ENCODE measurements at places on chromosomes 7 and 10.

- no peak for DNase-seq
Observed at GRCh38 chr7:70505886-70506285, 626.1 kb upstream of the GALNT17 start.

GRCh38 chr7:139594911-139595476, 71.5 kb downstream of the CLEC2L start:
- no peak for DNase-seq

- DNase-seq: peak; percentile 73
Observed at GRCh38 chr7:87416682-87417587, 58.5 kb downstream of the ABCB4 start.

GRCh38 chr7:5050676-5051075, 5.0 kb downstream of the RBAK start:
- no peak for DNase-seq

GRCh38 chr7:1017586-1018333, 26.6 kb upstream of the GPR146 start:
- DNase-seq: no peak

DNA sequence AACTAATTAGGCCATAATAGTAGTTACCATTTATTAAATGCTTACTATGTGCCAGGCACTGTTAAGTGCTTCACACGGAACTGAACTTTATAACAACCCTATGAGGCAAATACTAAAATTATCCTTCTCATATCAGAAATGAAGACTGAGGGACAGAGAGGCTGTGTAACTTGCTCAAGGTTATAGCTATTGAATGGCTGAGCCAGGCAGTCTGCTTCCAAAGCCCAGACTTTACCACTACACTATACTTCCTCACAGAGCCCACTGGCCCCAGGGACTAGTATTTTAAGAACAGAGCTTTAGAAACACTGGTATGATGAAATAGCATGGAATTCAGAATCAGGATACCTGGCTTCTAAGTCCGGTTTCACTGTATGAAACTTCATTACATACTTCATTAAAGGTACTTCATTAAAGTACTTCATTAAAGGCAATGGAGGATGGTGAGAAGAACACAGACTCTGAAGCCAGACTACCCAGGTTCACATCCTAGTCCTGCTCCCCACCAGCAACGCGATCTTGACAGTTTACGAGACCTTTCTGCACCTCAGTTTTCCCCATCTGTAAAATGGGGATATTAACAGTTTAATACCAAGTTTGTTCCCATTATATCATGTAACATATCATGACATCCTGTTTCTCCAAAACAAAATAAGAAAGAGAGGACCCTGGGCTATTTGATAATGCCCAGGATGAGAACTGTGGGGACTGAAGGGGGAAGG, 19.6 kb downstream of the ANXA11 start:
- no peak for DNase-seq

GRCh38 chr10:79246606-79247275, 100.5 kb upstream of the PPIF start:
- DNase-seq: no peak

GRCh38 chr7:124784879-124785818, 19.6 kb upstream of the GPR37 start:
- peak; percentile 31 for DNase-seq

GRCh38 chr7:133431134-133431724, 178.4 kb downstream of the EXOC4 start:
- DNase-seq: no peak

DNA sequence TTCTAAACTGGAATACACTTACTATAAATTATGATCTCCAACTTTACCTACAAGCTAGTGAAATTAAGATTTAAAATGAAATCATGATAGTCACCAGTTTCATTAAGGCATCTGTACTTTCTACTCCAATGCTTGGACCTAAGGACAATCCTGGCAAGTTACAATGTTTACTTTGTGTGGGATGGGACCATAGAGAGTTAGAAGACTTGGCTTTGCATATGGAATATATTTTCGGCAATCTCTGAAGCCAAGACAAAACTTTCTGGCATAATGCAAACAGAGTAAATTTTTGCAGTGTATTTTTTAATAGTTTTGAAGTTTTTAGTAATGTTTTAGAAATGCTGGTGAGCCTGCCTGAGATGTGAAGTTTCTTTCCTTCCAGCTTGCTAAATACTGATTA, 248.9 kb downstream of the ABCA13 start:
- DNase-seq: no peak

- peak; percentile 15 for DNase-seq
Observed at GRCh38 chr10:47176903-47177868, 122.8 kb upstream of the GDF10 start.

DNA sequence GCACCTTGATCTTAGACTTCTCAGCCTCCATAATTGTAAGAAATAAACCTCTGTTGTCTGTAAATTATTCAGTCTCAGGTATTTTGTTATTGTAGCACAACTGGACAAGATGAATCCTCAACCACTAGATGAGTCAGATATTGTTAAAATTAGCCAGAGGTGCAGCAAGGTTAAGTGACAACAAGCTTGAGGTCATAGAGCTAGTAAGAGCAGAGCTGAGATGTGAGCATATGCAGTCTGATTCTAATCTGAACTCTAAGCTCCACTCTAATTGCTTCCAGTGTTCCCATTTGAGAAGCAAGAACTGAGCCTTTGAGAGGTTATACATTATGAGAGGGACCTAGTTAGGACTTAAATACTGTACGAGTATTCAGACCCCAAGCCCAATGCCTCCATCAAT, 93.1 kb downstream of the FZD1 start:
- DNase-seq: no peak

DNA sequence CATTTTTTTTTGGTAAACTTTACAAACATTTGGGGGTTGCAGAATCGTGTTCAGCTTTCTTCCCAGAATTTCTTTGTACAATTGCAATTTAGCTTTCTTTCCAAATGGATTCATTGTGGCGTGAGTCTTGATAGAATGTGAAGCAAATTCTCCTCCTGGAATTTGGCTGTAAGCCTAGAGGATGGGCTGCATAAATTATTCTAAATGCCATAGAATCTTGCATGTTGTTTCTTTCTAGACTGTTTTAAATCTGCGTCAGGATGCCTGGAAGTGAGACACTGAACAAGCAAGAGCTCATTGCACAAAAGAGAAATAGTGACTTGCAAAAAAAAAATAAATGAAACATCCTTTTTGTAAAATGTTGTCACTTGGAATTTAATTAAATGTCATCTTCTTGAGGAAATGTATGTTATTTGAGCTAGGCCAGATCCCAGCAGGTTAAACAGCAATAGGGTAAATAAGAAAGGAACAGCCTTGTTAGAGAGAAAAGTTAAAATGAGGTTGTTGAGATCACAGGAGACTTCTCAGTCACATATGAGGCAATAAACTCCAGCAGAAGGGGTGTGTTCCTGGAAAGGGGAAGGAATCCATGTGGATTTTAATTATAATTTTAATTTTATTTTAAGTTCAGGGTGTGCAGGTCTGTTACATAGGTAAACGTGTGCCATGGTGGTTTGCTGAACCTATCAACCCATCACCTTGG, 483.0 kb downstream of the PLXDC2 start:
- DNase-seq: no peak

- no peak for DNase-seq
Observed at GRCh38 chr7:25067726-25068501, 57.1 kb downstream of the CYCS start.

DNA sequence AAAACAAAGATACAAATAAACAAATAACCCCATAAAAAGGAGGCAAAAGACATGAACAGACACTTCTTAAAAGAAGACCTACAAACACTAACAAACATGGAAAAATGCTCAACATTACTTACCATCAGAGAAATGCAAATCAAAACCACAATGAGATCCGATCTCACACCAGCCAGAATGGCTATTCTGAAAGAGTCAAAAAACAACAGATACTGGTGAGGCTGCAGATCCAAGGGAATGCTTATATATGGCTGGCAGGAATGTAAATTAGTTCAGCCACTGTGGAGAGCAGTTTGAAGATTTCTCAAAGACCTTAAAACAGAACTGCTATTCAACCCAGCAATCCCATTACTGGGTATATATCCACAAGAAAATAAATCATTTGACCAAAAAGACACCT, 80.4 kb upstream of the NRP1 start:
- DNase-seq: no peak

DNA sequence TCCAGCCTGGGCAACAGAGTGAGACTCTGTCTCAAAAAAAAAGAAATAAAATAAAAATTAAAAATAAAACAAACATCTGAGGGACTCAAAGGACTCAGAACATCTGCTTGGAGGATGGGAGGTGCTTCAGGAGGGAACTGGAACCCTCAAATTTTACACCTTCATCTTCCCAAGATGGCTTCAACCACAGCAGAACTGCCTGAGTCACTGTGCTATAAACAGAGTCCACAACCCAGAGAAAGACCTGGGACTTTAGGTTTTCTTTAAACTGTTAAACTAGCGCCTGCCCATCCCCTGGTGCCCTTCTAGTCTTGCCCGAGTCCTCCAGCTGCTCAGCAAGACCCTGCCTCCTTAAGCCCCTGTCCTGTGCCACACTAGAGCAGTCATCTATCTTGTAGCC, 40.8 kb downstream of the RGS10 start:
- DNase-seq: no peak

DNA sequence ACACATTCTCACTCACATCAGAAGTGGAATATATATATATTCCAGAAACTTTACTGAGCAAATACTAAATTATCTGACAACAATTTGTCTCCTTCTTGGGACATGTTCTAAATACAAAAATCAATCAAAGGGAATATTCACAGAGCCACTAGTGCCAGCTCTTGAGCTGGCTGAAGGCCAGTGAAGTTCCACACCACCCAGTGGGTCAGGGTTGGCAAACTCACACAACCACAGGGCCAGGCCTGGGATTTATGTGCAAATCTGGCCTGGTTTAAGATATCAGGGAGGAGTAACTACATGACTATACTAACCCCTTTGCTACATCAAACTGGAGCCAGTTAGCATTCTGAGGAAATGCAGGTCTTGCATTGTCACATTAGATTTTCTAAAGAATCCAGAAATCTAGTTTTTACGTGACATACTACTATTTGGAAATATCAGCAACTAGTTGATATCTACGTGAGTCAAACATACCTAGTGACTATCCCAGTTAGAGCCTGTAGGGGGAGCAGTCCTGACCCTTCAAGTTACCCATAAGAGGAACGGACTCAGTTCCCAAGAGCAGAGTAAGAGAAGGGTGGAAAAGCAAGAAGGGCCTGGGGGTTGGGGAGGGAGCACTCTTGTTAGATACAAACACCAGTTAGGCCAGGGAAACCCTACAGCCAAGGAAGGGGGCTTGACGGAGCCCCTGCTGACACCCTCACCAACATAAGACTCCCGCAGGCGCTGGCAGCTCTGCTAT, 600.4 kb downstream of the KCNMA1 start:
- DNase-seq: no peak

- DNase-seq: peak; percentile 89
Observed at GRCh38 chr10:615583-616152, 73.8 kb downstream of the DIP2C start.

- DNase-seq: no peak
Observed at GRCh38 chr7:151449990-151450389, 10.0 kb upstream of the CRYGN start.

GRCh38 chr10:35949811-35950211, 307.7 kb upstream of the FZD8 start:
- DNase-seq: no peak

- no peak for DNase-seq
Observed at GRCh38 chr7:33300131-33300530, 170.8 kb downstream of the BBS9 start.

- peak; percentile 12 for DNase-seq
Observed at GRCh38 chr7:55020466-55020871, 1.7 kb downstream of the EGFR start.

GRCh38 chr10:125547010-125547650, 135.8 kb downstream of the TEX36 start:
- no peak for DNase-seq

DNA sequence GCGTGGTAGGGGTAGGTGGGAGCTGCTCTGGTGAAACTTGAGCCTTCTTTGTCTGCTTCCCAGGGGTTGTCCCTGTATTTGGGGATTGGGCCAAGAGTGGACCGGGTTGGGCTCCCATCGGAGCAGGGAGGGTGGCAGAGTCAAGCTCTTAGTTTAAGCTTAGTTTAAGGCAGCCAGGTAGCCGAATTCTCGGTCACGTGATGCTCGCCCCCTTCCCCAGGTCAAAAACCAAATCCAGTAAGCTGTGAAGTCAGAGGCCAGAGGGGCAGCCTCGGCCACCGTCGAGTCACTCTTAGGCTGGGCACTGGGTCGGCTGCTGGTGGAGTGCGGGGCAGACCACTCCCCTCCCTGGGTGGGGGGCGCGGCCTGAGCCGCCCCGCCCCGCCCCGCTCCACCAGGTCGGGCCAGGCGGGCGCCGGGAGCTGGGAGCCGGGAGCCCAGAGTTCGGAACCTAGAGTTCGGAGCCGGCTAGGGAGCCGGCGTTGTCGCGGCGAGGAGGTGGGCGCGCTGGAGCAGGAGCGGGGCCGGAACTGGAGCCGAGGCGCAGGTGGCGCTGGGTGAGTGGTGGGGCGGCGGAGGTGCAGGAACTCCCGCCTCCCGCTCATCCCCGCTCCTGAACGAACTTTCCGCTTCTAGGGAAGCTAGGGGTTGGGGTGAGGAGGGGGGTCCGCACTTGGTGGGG, 2.8 kb upstream of the LZTS2 start:
- no peak for DNase-seq

GRCh38 chr7:155344270-155344617, 46.6 kb downstream of the INSIG1 start:
- DNase-seq: no peak

- DNase-seq: no peak
Observed at GRCh38 chr7:80319461-80319860, 184.8 kb downstream of the GNAI1 start.

- peak; percentile 69 for DNase-seq
Observed at GRCh38 chr10:484441-484924, 205.0 kb downstream of the DIP2C start.

GRCh38 chr10:30114401-30114800, 55.0 kb upstream of the JCAD start:
- DNase-seq: no peak

GRCh38 chr7:128459394-128459878, 3.8 kb downstream of the HILPDA start:
- peak; percentile 66 for DNase-seq

DNA sequence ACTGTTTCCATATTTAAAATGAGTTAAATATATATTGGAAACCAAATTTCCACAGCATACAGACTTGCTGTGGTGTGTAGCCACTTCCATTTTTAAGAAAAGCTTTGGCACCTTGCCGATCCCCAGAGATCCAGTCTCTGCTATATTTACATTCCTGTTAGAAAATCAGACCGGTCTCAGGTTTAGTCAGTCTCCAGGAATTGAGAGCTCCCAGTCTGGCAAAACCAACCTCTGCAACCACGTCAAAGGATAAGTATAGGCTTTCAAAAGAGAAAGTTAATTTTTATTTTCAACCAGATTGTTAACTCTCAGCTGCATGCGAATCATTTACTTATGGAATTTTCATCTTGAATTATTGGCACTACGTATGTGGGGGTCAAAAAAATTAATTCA, 28.2 kb downstream of the PUS7 start:
- DNase-seq: peak; percentile 83

- peak; percentile 28 for DNase-seq
Observed at GRCh38 chr10:30821261-30821993, 191.9 kb upstream of the LYZL2 start.

- no peak for DNase-seq
Observed at GRCh38 chr7:157930926-157931466, 594.2 kb downstream of the DNAJB6 start.

GRCh38 chr10:75352650-75353049, 48.9 kb downstream of the ZNF503 start:
- DNase-seq: no peak

Data from brain microvascular endothelial cell (primary cell).